ENCODE measurements at places on chromosomes 16 and 17.

DNA sequence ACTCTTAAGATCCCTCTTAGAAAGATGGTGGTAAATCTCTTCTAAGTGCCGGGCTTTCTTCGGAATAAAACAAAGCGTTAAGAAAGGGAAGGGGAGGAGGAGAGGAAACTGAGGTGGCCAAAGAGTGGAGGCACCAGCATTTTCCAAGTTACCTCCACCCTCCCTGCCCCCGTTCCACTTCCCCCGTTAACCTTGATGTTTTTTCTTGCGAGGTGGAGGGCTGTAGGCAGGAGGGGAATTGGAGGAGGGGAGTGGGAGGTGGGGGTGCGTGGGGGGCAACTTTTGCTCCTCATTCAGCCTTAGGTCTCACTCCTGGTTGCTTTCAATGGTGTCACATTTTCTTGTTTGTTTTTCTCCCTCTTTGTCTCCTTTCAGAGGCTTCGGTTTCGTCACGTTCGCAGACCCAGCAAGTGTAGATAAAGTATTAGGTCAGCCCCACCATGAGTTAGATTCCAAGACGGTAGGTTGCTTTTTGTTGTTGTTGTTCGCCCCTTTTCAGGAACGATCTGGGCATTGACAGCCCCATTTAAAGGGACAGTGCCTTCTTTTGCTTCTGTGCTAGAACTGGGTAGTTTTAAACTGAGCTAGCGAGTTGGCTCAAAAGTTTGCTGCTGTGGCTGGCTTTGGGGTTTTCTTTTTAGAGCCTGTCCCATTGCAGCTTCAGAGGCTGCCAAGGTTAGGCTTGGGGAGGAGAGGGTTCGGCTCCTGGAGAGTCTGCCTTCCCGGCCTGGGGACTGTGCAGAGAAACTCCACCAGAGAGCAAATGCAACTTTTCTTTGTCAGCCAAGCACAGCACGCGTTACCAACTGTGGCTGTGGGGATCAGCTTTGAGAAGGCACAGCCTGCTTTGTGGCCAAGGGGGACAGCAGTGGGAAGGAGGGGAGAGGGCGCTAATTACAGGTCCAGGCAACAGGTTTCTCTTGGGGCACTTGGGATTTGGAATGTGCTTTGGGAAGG lies 1.9 kb downstream of the MSI2 start:
- no peak for DNase-seq

- no peak for DNase-seq
Measured at GRCh38 chr17:5600041-5600440, 15.7 kb upstream of the NLRP1 start.

- no peak for DNase-seq
Measured at GRCh38 chr16:21619765-21620425, 20.5 kb downstream of the METTL9 start.

DNA sequence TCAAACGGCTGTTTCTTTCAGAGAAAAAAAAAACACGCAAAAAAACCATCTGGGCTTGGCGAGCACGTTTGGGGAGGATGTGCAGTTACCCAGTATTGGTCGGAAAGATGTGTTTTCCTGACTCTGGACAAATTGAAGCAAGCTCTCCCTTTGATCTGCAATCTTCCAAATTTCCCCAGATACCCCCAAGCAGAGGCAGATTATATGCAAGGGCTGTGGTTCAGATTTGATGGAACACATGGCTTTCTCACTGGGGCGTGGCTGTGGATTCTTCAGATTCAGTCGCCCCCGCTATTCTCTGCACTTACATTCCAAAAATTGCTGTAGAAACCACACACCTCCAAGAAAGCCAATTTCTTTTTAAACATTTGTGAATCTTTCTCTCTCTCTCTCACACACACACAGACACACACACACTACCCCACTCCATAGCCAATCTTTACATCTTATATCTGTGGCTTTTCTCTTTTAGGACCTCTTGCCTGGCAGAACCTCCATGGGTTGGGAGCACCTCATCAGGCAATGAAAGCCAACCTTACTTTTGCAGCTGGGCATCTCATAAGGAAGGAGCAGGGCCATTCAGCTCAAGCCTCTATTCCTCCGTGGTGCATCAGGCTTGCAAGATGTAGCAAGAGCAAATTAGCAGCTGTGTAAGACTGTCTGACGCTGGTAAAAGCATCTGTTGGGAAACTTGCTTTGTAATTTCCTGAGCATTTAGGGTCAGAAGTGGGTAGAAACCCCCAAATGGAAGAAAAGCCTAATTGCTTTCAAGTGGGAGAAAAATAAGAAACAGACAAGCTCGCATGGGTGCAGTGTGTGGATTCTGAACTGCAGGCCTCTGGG lies 103.9 kb upstream of the FAM20A start:
- DNase-seq: peak; percentile 94

DNA sequence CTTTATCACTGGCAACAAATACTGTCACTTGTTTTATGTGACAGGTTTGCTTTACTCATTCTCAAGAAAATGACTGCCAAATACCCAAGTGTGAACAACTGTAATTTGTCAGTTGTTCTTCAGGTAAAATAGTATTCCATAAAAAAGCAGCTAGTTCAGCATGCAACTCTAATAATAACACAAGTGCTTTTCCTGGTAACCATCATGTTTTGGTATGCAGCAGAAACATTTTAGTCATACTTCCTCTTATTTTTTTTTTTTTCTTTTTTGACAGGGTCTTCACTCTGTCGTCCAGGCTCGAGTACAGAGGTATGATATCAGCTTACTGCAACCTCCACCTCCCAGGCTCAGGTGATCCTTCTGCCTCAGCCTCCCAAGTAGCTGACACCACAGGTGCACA lies 4.6 kb downstream of the TERF2 start:
- no peak for DNase-seq

- DNase-seq: no peak
Measured at GRCh38 chr17:73089322-73090317, 2.9 kb downstream of the SLC39A11 start.

GRCh38 chr16:19365486-19365885 lies 52.2 kb upstream of the TMC5 start:
- no peak for DNase-seq

- DNase-seq: peak; percentile 74
Measured at GRCh38 chr16:19130852-19131824, 17.4 kb downstream of the ITPRIPL2 start.

DNA sequence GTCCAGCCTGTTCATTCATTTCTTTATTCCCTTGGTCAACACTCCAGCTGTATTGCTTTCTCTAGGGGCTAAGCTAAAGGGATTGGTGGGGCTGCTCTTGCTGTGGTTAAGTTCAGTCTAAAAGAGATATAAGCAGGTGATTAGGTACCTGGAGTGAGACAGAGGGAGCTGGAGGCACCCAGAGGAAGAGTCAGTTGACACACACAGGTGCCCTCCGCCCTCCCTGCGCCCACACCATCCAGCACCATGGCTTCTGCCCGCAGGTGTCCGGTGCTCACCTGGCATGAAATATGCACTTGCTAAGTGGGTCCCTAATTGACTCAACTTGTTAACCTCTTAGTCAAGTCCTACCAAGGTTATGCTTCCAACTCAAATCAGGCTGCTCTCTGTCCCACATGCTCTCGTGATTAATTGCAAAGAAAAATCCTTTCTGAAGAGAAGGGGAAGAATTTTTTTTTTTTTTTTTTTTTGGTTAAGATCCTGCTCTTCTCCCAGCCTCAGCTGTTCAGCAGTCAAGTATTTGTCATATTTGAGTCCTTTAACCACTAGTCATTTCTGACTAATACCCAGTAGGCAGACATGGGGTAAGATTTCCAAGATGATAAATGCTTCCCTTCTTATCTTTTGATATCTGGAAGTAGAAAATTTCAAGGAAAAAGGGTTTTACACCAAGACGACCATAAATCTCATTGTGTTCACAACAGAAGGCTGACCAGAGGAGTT lies 199.8 kb upstream of the WSCD1 start:
- no peak for DNase-seq

GRCh38 chr17:57388131-57388725 lies 131.9 kb downstream of the MSI2 start:
- no peak for DNase-seq

GRCh38 chr16:10048850-10049249 lies 133.4 kb downstream of the GRIN2A start:
- no peak for DNase-seq
